ENCODE measurements at places on chromosomes 3 and 15.

- no peak for DNase-seq
Measured at GRCh38 chr15:71111950-71112349, 3.3 kb upstream of the THSD4 start.

DNA sequence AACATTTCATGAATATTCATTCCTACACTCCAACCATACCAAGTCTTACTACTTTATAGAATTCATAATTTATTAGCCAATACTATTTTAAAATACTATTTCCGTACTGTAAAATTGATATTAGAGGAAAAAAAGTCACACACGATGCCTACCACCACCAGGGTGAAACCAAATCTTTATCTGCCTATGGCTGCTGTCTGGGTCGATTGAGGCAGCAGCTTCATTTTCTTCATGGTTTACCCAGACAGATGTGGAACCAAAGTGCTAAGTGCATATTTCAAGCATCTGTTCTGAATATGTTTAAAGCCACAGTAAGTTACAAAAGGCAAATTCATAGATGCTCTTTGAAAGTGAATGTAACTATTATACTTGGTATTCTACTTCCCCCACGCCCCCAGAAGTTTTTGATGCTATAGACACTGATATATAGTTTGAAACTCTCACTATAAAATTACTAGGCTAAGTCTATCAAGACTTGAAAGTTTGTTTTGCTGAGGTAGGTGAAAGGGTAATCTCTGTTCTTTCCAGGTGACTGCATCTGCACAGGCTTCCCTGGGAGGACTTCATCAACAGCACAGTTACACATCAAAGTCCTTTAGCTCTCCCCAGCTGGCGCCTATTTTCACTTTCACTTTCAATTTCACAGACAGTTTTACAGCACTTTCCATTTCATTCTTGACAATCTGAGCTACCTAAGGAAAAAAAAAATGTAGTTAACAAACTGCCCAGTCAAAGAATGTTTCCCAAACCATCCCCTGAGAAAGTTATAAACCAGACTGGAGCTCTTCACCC is 113.9 kb downstream of the POLQ start:
- peak; percentile 12 for DNase-seq

DNA sequence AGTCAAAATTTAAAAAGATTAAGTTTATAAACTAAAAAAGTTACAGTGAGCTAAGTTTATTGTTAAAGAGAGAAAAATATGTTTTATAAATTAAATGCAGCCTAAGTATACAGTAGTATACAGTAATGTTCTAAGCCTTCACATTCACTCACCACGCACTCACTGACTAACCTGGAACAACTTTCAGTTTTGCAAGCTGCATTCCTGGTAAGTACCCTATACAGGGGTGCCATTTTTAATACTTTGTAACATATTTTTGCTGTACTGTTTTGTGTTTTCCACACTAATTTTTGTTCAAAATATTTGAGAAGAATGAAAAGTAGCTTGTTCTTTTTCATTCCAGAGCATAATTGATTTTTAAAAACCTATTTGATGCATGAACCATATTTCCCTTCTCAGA is 524.9 kb downstream of the RBMS3 start:
- no peak for DNase-seq

GRCh38 chr3:178421069-178421468 is 115.2 kb upstream of the KCNMB2 start:
- no peak for DNase-seq

- DNase-seq, result no peak
Measured at GRCh38 chr3:143697975-143698374, 150.3 kb downstream of the SLC9A9 start.

- no peak for DNase-seq
Measured at GRCh38 chr3:125238759-125239158, 26.2 kb upstream of the SLC12A8 start.

GRCh38 chr3:174710612-174711011 is 148.5 kb upstream of the NAALADL2 start:
- no peak for DNase-seq

- no peak for DNase-seq
Measured at GRCh38 chr15:66251065-66251789, 2.3 kb downstream of the MEGF11 start.

DNA sequence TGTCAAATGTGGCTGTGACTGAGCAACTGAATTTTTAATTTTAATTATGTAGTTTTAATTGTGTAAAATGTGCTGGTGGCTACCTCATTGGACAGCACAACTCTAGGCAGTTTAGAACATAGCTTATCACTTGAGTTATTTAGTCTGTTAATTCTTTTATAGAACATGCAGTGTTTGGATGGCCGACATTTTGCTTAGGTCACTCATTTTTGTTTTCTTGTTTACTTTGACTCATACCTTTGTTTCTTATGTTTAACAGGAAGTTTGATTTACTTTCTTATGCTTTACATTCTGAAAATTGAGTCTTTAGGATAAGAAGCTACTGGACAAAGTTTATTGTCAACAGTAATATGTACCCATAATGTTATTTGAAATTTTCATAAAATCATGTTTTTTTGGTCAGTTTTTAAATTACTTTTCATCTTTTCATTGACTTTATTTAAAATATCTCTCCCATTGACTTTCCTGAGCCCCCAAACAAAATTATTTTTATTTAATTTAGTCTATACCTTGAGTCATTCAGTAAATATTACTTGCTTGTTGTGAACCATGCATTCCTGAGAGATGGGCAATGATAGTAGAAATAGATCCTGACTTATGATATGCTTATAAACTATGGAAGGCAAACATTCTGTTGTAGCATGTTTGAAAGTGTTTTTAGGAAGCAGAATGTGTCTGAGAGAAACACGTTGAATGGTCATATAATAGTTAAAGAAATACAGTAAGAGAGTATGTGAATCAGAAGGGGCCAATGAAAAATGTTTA is 60.6 kb downstream of the TCF12 start:
- no peak for DNase-seq

DNA sequence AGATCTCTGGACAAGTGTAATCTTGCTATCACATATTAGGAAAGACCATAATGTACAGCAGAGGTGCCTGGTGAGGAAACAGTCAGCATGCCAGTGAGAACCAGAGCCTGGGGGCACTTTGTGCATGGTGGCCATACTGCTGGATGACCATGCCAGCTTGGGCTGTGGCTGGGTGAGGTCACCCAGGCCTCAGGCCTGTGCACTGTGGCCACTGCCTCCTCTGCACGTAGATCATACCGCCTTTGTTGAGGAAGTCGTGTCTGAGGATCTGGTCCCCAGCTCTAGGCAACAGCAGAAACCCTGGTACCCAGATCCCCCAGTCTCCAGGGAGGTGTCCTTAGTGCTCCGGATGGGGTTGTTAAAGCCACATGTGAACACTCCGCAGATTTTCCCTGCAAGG is 38.9 kb downstream of the ZNF710 start:
- DNase-seq, result no peak

GRCh38 chr3:128619146-128619890 is 31.3 kb downstream of the RPN1 start:
- no peak for DNase-seq

GRCh38 chr3:71062952-71063772 is 520.4 kb downstream of the FOXP1 start:
- no peak for DNase-seq

GRCh38 chr3:196633555-196634151 is 5.8 kb upstream of the NRROS start:
- no peak for DNase-seq

GRCh38 chr15:90046289-90046688 is 45.2 kb downstream of the ZNF710 start:
- DNase-seq, result no peak

GRCh38 chr15:62561059-62561519 is 396.0 kb upstream of the C2CD4B start:
- DNase-seq, result no peak

DNA sequence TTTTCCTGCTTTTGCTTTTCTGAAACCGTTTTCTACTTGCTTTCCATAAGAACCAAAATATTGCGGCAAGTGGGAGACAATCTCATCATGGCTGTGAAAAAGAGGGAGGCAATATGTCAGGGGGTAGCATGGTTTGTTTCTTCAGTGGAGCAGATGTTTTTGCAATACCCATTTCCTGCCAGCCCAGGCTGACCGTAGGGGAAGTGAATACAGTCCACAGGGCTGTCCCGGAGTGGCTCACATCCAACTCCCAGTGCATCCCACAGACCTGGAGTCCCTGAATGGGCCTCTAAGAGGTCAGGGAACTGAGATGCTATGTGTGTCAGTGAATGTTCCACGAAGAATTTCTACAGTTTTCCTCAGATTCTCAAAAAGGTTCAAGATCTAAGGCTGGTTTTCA is 69.6 kb downstream of the EPHB1 start:
- no peak for DNase-seq

GRCh38 chr3:50095352-50095998 is 6.8 kb downstream of the RBM5 start:
- no peak for DNase-seq

GRCh38 chr15:98548139-98548971 is 100.0 kb upstream of the IGF1R start:
- DNase-seq, result no peak

DNA sequence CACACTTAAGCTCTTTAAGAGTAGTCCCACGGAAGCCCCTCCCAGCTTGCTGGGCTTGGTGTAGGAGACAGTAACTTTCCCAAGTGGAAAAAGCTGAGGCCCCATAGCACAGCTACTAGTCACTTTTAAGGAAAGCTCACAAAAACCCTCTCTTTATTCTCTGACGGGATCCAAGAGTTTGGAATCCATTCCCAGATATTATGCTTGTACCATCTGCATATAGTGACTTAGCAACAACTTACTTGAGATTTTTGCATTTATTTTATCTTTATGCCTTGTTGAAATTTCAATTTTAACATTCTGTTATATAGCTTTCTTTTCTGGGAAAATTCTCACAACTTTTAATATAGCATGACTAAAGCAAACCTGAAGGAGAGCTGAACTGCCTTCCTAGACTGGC is 19.5 kb downstream of the GPR15 start:
- no peak for DNase-seq

GRCh38 chr3:170350515-170351413 is 6.8 kb upstream of the SKIL start:
- DNase-seq, result no peak

- no peak for DNase-seq
Measured at GRCh38 chr15:78714890-78715289, 73.9 kb upstream of the CHRNB4 start.

DNA sequence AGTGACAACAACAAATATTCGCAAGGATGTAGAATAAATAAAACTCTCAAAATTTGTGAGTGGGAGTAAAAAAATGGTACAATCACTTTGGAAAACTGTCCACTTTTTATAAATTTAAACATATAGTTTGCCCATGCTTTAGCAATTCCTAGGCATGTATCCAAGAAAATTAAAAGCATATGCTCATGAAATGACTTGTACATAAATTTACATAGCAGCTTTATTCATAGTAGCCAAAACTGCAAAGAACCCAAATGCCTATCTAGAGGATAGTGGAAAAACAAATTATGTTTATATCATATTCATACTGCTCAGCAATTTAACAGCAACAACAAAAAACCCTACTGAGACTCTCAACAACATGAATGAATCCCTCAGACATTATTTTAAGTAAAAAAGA is 363.6 kb upstream of the CCDC54 start:
- no peak for DNase-seq

GRCh38 chr3:122092460-122093165 is 37.5 kb downstream of the CD86 start:
- DNase-seq, result no peak

- DNase-seq, result no peak
Measured at GRCh38 chr3:32469151-32469874, 33.3 kb downstream of the CMTM6 start.

- no peak for DNase-seq
Measured at GRCh38 chr3:65436580-65436979, 602.1 kb downstream of the MAGI1 start.

- DNase-seq, result no peak
Measured at GRCh38 chr3:16026753-16027152, 147.7 kb upstream of the GALNT15 start.

- DNase-seq, result no peak
Measured at GRCh38 chr3:38100498-38100897, 36.4 kb downstream of the ACAA1 start.

- DNase-seq, result no peak
Measured at GRCh38 chr3:50873376-50874157, 198.8 kb downstream of the DOCK3 start.

- DNase-seq, result no peak
Measured at GRCh38 chr3:25191673-25192072, 236.4 kb upstream of the RARB start.

- DNase-seq, result peak; percentile 31
Measured at GRCh38 chr15:52139599-52140462, 27.3 kb upstream of the BCL2L10 start.

- no peak for DNase-seq
Measured at GRCh38 chr3:5305684-5305989, 118.1 kb downstream of the EDEM1 start.

DNA sequence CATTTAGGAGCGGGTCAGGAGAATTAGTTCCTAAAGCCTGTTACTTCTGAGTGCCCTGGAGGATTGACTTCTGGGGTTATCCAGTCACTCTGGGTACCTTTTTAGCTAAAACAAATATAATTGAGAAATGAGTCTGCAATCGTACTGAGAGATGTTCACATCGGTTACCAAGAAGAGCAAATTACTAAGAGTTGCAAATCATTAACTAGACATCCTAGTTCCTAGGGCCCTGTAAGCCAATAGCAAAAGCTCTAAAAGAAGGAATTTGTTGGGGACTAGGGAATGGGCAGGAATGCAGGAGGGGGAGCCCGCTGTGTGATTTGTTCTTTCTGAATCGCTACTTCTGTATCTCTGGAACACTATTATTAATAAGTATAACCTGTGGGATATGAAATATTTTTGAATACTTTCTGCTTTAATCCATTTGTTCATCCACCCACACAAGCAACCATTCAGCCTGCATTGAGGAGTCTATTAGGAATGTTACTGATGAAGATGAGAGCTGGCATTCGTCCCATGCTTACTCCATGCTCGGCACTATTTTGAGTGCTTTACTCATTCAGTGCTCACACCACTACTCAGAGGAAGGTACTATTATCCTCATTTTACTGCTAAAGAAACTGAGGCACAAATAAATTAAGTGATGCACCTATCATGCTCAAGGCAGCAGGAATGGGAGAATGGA is 31.5 kb upstream of the KY start:
- DNase-seq, result no peak

- DNase-seq, result no peak
Measured at GRCh38 chr3:113404637-113405036, 36.7 kb downstream of the CFAP44 start.

- no peak for DNase-seq
Measured at GRCh38 chr3:59308684-59309083, 258.9 kb upstream of the CFAP20DC start.

DNA sequence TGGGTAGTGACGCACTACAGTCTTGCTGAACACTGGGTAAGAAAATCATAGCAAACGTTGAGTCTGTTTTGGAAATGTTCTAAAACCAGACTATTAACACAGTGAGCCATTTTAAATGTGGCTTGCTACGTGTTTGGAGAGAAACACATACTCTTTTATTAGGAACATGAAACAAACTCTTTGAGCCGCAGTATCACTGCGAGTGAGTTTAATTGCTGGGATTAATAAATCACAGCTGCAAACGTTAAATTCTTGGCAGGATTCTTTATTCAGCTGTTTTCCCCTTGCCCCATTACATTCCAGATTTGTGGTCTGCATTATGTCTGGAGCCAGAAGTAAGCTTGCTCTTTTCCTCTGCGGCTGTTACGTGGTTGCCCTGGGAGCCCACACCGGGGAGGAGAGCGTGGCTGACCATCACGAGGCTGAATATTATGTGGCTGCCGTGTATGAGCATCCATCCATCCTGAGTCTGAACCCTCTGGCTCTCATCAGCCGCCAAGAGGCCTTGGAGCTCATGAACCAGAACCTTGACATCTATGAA is 33.6 kb downstream of the BTD start:
- no peak for DNase-seq

Data from stimulated activated CD8-positive, alpha-beta memory T cell treated with anti-CD3 and anti-CD28 coated beads, Interleukin-4, amount 100 ng/mL, for 1 hour (primary cell).